Activated T-cell treated with anti-CD3 and anti-CD28 coated beads, Interleukin-2, amount 50 U/mL, for 72 hours (primary cell): ENCODE measurements at places on chromosomes 3 and 15. TPM values are rescaled to one million over a fixed set of nuclear protein-coding genes. Genes with fewer than 3 reads are reported as not detected.

The CTDSPL gene
- 6.3 TPM for total RNA-seq

The TTLL13 gene
- total RNA-seq, result 0.24 TPM

The CFAP92 gene
- 1.1 TPM for total RNA-seq

The LCTL gene
- total RNA-seq, result not detected

The ALDH1A3 gene
- 0.14 TPM for total RNA-seq

The DGKG gene
- 0.42 TPM for total RNA-seq

The PTPRG gene
- total RNA-seq, result 1.3 TPM

The C3orf33 gene
- total RNA-seq, result 5.1 TPM

The MESP2 gene
- not detected for total RNA-seq

The OSBPL10 gene
- total RNA-seq, result 2.2 TPM
